ENCODE measurements at places on chromosomes 1 and 21.

DNA sequence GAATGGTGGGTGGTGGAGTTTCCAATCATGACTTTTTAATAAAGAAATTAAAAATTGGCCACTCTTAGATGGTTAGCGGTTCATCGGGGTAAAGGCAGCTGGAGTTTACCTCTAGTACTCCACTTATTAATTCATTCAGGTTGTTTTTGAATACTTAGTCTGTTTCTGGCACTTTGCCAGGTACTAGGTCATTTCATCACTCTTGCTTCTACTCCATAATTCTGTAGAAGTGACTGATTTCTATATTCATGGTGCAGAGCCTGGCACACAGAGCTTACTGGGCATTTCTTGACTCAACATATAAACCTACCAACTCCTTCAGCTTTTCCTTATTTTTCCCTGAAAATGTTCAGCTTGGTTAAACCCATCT is 31.5 kb downstream of the FOXD2 start:
- DNase-seq = no peak

GRCh38 chr1:17078991-17079868 is 25.4 kb upstream of the SDHB start:
- DNase-seq = no peak

GRCh38 chr1:16167331-16168143 is 11.7 kb upstream of the EPHA2 start:
- peak; percentile 88 for DNase-seq

DNA sequence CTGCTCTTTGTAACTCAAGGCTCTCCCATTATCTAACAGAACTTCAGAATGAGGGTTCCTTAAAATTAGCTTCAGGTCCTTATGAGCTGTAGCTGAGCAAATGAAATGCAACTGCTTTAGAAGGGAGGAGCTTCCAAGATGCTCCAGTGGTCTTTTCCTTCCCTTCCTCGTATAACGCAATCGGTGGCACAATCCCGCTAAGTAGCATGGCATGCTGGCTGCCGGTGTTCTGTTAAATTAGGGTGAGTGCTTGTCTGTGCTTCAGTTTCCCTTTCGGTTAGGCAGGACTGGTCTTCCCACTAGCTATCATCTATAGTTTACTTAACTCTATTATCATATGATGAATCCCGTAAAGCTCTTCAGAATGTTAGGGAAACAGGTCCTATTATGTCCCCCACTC is 917 bp downstream of the KIAA0040 start:
- no peak for DNase-seq

DNA sequence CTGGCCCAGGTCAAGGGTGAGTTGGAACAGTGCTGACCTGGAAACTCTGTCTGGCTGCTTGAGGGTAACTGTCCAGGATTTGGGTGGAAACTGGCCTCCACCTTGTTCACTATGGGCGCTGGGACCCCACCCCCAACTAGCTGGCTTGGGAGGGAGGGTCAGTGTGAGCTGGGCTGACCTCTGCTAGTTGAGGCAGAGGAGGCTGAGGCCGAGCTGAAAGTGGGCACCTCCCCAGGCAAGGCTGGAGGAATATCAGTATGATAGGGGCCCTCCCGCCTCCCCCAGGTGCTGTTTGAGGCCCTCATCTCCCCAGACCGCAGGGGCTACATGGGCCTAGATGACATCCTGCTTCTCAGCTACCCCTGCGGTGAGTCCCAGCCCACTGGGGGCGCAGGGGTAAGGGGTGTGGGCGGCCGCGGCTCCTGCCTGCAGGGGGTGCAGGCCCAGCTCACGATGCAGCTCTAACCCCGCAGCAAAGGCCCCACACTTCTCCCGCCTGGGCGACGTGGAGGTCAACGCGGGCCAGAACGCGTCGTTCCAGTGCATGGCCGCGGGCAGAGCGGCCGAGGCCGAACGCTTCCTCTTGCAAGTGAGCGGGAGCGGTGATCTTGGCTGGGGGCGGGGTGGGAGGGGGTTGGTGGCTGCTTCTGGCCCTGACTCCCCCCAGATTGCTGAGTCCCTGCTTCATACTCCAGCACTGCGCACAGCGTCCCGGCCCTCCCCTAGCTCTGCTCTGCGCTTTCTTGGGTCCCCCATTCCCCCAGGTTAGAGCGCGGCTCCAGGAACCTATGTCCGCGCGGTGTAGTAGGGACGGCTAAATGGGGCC is 22.9 kb downstream of the PTPRU start:
- no peak for DNase-seq

DNA sequence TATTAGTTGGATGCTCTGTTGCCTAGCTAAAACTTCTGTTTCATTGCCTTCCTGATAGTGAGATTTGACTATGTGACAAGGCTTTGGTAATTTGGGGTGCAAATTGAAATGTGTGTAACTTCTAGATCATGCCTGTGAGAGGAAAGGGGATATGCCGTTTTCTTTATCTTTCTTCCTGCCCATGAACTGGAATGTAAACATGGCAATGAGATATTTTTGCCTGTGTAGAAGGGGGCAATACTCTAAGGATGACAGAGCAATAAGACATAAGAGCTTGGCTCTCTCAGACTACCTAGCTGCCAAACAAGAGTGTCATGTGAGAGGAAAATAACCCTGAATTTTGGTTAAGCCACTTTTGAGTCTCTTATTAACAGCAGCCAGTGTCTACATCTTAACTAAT is 49.7 kb downstream of the RAP1A start:
- no peak for DNase-seq

GRCh38 chr1:239606850-239607400 is 220.6 kb downstream of the CHRM3 start:
- no peak for DNase-seq

DNA sequence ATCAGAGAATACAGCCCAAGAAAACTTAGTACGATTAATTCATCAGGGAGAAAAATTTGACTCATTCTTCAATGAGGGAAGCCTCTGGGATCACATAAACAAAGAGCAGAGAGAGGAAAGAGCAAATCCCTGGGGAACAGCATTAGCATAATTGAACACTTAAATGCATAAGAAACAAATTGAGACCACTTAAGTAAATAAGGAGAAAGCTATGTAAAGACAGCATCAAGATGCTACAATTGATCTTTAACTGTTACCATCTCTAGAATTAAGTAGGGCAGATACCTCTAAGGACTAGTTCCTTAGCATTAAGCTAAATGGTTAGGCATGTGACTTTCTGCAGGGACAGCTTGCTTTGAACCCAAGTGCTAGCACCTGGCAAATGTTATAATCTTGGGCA is 265.1 kb upstream of the NEGR1 start:
- no peak for DNase-seq

- DNase-seq = no peak
Observed at GRCh38 chr1:61436016-61436415, 288.9 kb downstream of the TM2D1 start.

DNA sequence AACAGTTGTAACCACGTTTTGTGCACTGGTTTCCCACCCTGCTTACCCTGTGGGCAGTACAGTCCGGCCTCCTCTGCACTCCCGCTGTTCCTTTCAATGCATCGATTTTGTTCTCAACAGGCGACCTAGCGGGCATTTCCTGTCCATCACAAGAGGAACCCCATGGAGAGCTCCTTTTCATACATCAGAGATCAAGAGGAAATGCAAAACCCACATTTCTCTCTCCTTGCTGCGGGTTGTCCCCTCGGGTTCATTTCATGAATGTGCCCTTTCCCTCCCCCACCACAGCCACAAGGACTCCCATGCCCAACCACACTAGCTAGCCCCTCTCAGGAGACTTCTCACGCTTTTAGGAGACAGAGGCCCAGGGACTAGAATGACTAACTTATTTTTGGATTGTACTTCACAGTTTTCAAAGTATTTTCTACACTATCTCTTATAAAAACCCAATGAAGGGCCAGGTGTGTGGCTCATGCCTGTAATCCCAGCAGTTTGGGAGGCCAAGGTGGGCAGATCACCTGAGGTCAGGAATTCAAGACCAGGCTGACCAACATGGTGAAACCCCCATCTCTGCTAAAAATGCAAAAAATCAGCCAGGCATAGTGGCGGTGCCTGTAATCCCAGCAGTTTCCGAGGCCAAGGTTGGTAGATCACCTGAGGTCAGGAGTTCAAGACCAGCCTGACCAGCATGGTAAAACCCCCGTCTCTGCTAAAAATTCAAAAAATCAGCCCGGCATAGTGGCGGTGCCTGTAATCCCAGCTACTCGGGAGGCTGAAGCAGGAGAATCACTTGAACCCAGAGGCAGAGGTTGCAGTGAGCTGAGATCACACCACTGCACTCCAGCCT is 18.4 kb downstream of the ATP1A4 start:
- DNase-seq = no peak

DNA sequence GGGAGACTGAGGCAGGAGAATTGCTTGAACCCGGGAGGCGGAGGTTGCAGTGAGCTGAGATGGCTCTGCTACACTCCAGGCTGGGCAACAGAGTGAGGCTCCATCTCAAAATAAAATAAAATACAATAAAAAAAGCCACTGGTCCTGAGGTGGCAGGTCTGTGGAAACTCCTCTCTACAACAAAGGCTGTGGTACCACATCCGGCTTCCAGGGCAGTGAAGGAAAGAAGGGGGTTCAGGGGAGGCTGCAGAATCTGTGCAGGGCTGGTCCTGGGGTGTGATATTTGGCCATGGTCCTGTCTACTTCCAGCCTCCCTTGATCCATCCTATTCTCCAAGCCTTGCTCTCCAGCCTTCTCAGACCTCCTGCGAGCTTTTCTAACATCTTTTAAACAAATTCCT is 731 bp upstream of the ZNF683 start:
- no peak for DNase-seq

DNA sequence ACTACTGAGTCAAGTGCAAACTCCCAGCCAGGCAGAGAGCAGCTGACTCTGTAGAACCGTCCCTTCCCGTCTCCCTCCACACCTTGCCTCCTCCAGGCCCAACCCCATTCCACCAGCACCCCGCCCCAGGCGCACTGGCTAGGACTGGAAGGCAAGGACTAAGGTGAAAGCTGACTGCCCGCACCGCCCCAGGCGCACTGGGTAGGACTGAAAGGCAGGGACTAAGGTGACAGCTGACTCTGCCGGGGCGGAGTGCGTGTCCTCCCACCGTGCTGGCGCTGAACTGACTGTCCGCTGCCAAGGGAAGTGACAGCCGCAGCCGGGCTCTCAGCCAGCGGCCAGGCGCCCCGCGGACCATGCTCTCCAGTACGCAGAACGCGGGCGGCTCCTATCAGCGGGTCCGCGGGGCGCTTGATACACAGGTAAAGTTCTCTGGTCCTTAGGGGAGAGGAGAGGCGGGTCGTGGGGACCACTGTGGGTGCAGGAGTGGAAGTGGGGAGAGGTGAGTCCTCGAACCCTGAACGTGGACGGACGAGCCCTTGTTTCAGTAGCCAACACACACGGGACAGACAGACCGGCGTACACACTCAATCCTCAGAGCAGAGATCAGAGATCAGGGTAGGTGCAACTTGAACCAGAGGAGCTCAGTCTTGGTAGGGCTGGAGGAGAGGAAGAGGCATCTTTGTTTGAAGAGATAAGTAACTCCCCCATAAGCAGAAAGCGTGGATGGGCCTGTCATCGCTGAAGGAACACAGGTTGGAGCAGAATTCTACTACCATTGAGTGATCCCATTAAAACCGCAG is 58.0 kb downstream of the RBM11 start:
- no peak for DNase-seq

GRCh38 chr1:231500666-231501065 is 27.8 kb upstream of the TSNAX start:
- no peak for DNase-seq

DNA sequence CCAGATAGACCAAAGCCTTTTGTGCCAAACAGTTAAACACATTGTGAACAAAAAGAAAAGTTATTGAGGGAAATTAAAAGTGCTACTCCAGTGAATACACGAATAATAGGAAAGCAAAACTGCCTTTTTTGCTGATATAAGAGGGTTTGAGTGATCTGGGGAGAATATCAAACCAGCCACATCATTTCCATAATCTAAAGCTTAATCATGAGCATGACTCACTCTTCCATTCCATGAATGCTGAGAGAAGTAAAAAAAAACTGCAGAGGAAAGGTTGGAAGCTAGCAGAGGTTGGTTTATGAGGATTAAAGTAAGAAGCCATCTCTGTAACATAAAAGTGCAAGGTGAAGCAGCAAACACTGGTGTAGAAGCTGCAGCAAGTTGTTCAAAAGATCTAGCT is 350.6 kb upstream of the NCAM2 start:
- no peak for DNase-seq

GRCh38 chr1:231950331-231951128 is 323.9 kb downstream of the DISC1 start:
- DNase-seq = no peak

DNA sequence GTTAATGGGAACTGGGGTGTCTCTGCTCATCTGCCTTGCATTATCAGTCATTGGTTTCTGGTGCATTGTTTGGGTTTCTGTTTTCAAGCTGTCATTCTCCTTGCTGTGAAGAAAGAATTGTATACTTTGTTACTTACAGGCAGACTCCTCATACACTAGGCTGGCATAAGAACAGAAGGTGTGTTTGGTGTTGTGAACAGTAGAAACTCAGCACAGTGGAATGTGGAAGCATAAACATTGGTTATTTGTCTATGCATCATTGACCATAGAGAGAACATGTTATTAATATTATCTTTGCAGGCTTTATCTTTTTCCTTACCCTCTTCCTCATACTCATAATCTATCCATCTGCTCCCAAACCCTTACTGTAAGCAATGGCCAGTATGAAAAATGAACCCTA is 18.2 kb downstream of the C1orf87 start:
- no peak for DNase-seq

DNA sequence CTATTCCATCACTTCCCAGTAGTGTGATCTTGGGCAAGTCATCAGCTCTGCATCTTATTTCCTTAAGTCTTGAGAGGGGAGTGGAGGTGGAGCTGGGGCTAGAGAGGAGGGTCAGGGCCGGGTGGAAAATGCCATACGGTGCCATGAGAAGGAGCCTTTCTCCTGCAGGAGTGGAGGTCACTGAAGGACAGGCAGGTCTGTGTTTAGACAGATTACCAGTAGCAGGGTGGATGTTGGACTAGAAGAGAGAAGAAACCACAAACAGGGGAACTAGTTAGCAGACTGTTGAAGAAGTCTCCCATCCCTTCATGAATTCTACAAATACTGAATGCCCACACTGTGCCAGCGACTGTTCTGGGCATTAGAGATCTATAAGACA is 13.9 kb upstream of the CPT2 start:
- no peak for DNase-seq

GRCh38 chr1:115429241-115429640 is 91.2 kb upstream of the NGF start:
- no peak for DNase-seq

DNA sequence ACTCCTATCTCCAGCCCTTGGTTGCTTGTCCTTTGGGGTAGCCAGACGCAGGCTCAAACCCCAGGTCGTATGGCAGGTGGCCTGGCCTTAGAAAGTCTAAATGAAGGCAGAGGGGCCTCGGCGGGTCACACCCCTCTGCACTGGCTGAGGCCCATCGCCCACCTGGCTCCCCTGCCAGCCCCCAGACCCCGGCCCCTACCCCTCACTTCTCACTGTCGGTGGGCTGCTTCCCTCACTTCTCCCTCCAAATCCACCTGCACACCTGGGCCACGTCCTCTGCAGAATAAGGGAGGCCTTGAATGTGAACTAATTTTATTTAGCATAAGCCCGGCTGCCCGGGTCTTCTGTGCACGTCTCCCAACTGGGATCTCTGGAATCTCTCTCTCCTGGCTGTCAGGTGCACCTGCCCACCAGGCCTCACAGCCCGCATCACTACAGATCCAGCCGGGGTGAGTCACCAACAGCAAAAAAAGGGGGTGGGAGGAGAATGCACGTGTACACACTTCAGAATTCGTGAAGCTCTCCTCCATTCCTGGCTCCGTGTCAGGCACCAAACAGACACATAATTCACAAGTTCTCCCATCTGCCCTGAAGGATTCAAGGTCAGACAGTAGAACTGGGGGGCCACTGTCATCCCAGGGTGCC is 107.5 kb upstream of the SIM2 start:
- DNase-seq = no peak
